ENCODE measurements at places on chromosomes 13 and 19.
A peak's percentile ranks its signal among the peaks of the same experiment; 100 is the strongest.

- DNase-seq = no peak
Observed at GRCh38 chr13:71789693-71790329, 77.2 kb downstream of the DACH1 start.

DNA sequence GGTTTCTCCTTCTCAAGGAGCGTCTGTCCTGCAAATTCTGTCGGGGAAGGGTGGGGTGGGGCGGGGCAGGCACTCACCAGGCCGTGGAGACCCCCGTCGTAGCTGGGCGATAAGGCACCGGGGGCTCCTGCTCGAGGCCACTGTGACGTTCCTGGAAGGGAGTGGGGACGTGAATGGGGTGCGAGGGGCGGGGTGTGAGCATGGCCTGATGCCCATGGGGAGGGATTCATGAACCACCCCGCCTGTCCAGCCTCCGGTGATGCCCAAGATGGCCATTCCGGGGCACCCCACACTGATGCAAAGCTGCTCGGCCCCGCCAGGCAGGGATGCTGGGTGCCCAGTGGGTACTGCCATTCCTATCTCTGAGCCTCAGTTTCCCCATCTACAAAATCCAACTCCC lies 14.4 kb upstream of the UQCR11 start:
- no peak for DNase-seq

- DNase-seq = no peak
Observed at GRCh38 chr19:5339950-5340636, 519 bp downstream of the PTPRS start.

GRCh38 chr13:113408562-113408961 lies 44.6 kb upstream of the GRTP1 start:
- no peak for DNase-seq

GRCh38 chr13:111398196-111398595 lies 77.8 kb downstream of the TEX29 start:
- DNase-seq = no peak

DNA sequence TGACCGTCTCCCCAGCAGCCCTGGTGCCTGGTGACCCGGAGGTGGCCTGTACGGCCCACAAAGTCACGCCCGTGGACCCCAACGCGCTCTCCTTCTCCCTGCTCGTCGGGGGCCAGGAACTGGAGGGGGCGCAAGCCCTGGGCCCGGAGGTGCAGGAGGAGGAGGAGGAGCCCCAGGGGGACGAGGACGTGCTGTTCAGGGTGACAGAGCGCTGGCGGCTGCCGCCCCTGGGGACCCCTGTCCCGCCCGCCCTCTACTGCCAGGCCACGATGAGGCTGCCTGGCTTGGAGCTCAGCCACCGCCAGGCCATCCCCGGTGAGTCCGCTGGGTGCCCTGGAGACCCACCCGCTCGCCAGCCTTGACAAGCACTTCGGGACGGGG lies 2.2 kb downstream of the MADCAM1 start:
- DNase-seq = no peak

DNA sequence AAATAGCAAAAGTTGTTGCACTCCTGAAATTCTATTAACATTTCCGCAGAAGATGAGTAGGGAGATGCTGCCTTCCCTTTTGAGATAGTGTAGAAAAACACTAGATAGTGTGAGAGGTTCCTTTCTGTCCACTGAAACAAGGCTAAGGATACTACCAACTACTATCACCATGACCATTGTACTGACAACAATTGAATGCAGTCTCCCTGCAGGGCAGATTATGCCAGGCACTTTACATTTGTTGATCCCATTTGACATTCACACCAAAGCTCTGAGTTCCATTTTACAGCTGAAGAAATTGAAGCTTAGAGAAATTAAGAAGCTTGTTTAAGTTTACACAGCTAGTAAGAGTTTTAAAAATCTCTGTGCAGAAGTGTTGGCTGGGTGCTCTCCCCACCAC lies 55.0 kb downstream of the CYSLTR2 start:
- DNase-seq = no peak

- peak; percentile 77 for DNase-seq
Observed at GRCh38 chr19:31356587-31357314, 7.5 kb upstream of the TSHZ3 start.

- no peak for DNase-seq
Observed at GRCh38 chr19:19445911-19446361, 40.5 kb downstream of the GATAD2A start.

- DNase-seq = no peak
Observed at GRCh38 chr19:56993851-56994250, 125.9 kb upstream of the USP29 start.

DNA sequence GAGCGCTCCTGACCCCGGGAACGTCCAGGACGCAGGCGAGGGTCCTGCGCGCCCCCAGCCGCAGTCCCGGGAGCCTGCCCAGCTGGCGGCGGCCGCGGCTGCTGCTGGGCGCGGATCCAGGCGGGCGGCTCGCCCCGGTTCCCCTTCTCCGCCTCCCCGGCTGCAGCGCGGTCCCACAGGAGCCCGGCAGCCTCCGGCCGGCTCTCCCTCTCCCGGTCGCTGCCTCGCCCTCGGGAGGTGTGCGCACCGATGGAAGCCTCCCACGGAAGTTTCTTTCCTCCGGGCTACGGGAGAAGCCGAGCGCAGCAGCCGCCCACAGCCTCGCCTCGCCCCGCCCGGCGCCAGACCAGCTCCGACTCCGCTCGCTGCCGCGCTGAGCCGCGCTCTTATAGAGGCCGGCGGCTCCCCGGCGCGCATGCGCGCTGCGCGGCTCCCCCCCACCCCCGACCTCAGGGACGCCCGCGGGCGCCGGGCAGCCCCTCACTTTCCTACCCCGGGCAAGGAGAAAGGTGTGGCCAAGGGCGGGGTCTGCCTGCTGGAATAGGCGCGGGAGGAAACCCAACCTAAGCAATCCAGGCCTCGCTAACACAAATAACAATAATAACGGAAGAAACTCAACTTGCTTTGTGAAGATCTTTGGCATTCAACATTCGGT lies at the start of gene SHISA2:
TSS of gene SHISA2 (minus strand) at position 360 of the 655 bp plus-strand sequence. CDS start 1,041 bp downstream, outside the sequence.
- DNase-seq = peak; percentile 45

- DNase-seq = no peak
Observed at GRCh38 chr13:113565526-113566226, 18.9 kb upstream of the TFDP1 start.

DNA sequence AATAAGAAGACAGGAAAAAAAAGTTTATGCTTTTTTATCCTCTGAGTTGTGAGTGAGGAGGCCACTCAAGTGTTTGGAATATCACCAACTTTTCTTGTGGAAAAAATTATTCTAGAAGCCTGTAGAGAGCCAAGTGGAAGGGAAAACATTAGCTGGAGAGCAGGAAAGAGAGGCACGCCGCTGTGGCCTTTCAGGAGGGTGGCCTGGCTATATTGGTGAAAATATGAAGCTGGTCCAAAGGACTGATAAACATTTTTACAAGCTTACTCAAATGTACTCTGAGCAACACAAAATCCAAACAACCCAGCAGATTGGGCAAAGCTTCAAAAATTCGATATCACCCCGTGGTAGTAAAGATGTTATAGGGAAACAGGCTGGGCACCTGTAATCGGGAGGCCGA lies 2.3 kb upstream of the EIF3G start:
- DNase-seq = no peak

DNA sequence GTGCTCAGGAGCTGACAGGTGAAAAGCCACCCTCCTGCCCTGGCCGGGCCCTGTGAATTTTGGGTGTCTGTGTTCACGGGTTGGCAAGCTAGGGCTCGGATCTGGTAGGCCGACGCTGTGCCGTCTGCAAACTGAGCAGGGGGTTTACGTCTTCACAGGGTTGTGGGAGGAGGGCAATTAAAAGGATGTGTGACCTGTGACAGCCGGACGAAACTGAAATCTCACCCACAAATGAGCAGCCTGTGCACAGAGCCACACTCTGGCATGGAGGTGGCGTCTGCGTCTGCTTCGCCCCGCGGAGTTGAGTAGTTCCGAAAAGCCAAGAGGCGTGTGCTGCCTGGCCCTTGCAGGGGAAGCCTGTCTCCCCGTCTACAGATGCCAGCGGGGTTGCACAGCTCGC lies 117.3 kb downstream of the KDM4B start:
- no peak for DNase-seq

DNA sequence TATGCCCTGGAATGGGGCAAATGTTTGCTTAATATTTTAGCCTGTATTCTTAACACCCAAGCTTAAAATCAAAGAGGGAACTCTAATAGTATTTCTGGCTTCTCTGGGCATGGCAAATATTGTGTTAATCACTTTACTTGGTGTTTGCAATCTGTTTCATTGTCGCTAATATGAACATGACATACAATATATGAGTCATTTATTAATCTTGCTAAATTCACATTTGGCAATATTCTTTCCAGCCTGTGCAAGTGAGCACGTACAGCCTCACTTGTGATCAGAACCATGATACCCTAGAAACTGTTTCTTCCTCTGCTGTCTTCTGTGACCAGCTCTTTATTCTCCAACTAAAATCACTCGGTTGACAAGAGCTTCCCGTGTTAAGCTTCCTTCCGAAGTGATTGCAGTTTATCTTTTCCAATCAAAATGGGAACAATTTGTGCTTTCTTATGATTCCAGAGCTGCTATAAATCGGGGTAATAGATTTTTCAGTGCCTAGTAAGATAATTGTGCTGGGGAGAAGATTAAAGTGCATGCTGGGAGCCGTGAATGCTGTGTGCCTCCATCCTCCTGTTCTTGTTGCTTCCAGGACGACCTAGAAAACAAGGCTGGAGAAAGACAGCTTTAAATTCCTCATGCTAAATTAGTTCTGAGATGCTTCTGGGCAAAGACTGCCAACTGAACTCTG lies 153.0 kb upstream of the TMTC4 start:
- DNase-seq = no peak

GRCh38 chr13:112885782-112886268 lies 83.2 kb upstream of the MCF2L start:
- DNase-seq = no peak

GRCh38 chr13:48449656-48450055 lies 36.7 kb upstream of the LPAR6 start:
- no peak for DNase-seq

GRCh38 chr19:48321372-48321621 lies 4.1 kb upstream of the EMP3 start:
- peak; percentile 99 for DNase-seq

DNA sequence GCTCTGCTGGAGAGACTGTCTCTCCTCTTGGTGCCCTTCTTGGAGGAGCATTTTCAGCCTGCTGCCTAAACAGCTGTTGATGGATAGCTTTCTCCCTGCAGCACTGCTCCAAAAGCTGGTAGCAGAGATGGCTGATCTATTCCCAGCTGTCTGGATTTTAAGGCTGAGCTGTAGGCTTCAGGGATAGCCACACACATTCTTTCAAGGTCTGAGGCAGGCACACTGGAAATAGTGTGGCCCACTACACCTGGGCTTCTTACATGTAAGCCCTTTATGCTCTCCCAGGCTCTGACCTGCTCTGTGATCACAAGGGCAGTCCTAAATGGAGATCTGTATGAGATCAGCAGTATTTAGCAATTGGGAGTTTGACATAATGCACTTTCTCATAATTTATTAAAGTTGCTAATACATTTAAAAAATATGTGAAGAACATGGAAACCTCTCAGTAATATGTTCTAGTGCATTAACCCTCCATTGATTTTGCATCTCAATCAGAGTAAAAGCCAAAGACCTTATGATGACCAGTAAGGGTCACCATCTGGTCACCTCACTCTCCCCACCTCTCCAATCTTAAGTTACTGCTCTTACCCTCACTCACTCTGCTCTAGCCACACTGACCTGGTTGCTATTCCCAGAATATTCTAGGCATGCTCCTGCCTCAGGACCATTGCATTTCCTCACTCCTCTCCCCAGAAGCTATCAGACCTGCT lies 91.6 kb downstream of the MBNL2 start:
- DNase-seq = no peak

DNA sequence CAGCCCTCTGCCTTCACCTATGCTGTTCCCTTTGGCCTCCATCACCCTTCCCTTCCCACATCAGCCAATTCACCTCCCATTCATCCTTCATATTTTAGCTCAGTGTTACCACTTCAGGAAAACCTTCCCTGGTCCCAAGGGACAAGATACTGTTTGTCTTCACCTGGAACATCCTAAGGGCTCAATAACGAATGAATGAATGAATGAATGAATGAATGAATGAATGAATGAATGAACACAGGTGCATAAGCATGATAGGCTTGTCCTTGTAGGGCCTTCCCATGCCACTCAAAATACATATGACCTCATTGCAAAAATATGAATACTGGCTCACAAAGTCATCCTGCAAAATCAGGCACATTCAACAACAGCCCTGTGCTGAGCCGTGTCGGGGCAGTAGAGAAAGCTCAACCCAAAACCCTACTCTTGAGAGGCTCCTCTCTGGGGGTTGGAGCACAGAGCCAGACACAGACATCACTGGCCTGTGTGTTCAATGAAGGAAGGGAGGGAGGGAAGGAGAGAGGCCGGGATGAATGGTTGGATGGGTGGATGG lies 33.7 kb upstream of the TPM4 start:
- no peak for DNase-seq

DNA sequence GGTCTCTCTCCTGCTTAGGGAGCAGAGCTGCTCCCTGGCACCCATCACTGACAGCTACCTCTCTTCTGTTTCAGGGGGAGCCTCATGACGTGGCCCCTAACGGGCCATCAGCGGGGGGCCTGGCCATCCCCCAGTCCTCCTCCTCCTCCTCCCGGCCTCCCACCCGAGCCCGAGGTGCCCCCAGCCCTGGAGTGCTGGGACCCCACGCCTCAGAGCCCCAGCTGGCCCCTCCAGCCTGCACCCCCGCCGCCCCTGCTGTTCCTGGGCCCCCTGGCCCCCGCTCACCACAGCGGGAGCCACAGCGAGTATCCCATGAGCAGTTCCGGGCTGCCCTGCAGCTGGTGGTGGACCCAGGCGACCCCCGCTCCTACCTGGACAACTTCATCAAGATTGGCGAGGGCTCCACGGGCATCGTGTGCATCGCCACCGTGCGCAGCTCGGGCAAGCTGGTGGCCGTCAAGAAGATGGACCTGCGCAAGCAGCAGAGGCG lies 23.2 kb upstream of the NCCRP1 start:
- no peak for DNase-seq

GRCh38 chr13:97318532-97318931 lies 96.4 kb downstream of the MBNL2 start:
- DNase-seq = no peak

DNA sequence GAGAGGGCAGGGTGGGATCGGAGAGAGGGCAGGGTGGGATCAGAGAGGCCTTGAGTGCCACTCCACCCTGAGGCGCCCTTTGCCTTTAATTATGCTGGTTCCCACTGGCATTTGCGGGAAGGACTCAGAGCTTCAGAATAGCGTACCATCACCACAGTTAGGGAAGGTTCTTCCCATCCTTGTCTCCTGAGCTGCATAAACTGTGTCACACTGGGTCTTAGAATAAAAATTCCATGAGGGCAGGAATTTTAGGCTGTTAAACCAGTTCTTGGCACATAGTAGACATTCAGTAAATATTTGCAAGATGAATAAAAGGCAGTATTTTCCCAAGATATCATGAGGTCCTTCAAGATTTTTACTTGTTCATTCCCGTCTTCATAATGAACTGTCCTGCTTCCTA lies 24.4 kb downstream of the PPP2R1A start:
- DNase-seq = no peak

- DNase-seq = peak; percentile 20
Observed at GRCh38 chr19:46785054-46785979, 3.1 kb downstream of the SLC1A5 start.

- DNase-seq = no peak
Observed at GRCh38 chr19:38162632-38163031, 61.4 kb downstream of the DPF1 start.

- DNase-seq = peak; percentile 16
Observed at GRCh38 chr13:27789495-27790303, 2.6 kb upstream of the GSX1 start.

GRCh38 chr19:6837525-6837924 lies 49.9 kb upstream of the ADGRE1 start:
- DNase-seq = no peak

Data from stimulated activated CD4-positive, alpha-beta T cell treated with anti-CD3 and anti-CD28 coated beads, Interleukin-15, amount 100 ng/mL, for 24 hours (primary cell).